Uterus (tissue), 4 donors: ENCODE measurements at places on chromosomes 4 and X. TPM values are rescaled to one million over a fixed set of nuclear protein-coding genes. Genes with fewer than 3 reads are reported as not detected.
A peak's percentile ranks its signal among the peaks of the same experiment; 100 is the strongest.

- H3K4me1 ChIP-seq: no peaks in the 10 kb centered on the region
- no peak overlapping the region for H3K27ac ChIP-seq
- H3K4me3 ChIP-seq: no peak overlapping the region
- H3K27me3 ChIP-seq: no peaks in the 10 kb centered on the region
- no peak for DNase-seq
- H3K36me3 ChIP-seq: no peaks in the 10 kb centered on the region
Measured at GRCh38 chrX:7286168-7286837, 138.3 kb upstream of the PUDP start.

- no peaks in the 10 kb centered on the region for H3K27me3 ChIP-seq
- no peak overlapping the region for H3K4me3 ChIP-seq
- no peaks in the 10 kb centered on the region for H3K4me1 ChIP-seq
- H3K27ac ChIP-seq: no peak overlapping the region
- no peaks in the 10 kb centered on the region for H3K36me3 ChIP-seq
- peak; percentile 20 for DNase-seq
Measured at GRCh38 chrX:48278958-48279357, 23.8 kb downstream of the SSX1 start.

The EVC2 gene
- total RNA-seq: 5.6 TPM

- no peaks in the 10 kb centered on the region for H3K4me1 ChIP-seq
- H3K36me3 ChIP-seq: no peaks in the 10 kb centered on the region
- H3K4me3 ChIP-seq: no peak overlapping the region
- no peak overlapping the region for H3K27ac ChIP-seq
- H3K27me3 ChIP-seq: no peaks in the 10 kb centered on the region
- DNase-seq: no peak
Measured at GRCh38 chr4:7227008-7227407, 34.7 kb downstream of the SORCS2 start.
